GM23338 (cell line): ENCODE measurements at places on chromosomes 3 and 15.

DNA sequence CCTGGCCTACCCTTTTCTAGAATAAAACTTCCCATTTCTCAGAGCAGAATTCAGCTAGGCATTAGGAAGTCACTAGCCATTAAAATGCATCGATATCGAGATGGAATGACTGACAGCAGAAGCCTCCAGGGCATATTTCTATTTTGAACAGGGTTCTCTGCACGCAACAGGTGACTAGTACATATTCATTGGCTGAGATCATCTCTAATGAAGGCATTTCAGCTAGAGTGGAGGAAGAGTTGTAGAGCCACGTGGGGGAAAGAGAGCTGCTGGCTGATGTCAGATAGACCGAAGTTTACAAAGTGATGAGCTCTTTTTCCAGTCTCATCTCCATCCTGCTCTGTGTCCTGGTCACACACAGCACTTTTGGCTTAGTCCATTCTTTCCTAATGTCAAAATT is 7.5 kb downstream of the TMEM40 start:
- DNase-seq, result no peak

DNA sequence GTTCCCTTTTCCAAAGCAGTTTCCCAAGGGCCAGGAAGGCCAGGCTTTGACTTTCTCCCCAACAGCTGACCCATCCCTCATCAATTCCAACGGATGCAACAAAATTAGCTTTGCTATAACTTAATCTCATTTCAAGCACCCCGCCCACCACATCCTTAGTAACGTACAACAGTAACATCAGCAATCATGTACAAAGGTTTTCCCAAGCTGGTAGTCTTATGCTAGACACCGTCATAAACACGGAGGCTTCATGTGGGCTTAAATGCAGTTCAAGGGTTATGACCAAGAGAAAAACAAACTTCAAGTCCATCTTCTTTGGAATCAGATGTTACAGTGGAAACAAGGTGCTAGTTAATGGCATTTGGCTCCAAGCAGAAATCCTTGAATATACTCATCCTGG is 66.6 kb downstream of the EOMES start:
- DNase-seq, result no peak

- no peak for DNase-seq
Measured at GRCh38 chr3:144771381-144771870, 799.8 kb downstream of the DIPK2A start.

DNA sequence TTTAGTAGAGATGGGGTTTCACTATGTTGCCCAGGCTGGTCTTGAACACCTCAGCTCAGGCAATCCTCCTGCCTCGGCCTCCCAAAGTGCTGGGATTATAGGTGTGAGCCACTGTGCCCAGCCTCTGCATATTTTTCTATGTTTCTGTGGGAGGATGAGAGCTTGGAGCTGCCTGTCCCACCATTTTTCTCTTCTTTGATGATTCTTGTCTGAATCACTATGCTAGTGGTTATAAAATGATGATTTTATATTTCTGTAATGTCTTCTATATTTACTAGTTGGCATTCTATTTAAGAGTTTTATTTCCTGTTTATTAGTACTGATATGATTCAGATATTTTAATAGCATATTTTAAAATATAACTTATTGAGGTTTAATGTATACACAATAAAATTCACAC is 69.7 kb downstream of the CHCHD6 start:
- DNase-seq, result no peak

- DNase-seq, result no peak
Measured at GRCh38 chr3:55597641-55598040, 110.5 kb upstream of the WNT5A start.

DNA sequence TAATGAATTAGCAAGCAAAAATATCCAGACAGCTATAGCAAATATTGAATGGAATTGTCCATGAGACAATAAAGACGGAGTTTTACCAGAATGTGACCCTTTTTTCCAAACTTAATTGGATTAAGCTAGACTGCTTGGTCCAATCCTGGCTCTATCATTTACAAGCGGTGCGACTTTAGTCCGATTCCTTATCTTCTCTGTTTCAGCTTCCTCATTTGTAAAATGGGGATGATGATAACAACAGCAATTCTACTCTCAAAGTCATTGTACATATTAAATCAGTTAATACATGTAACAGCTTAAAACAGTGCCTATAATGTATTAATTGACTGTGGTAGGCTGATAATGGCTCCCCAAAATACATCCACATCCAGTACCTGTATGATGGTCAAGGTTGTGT is 62.1 kb upstream of the CRBN start:
- no peak for DNase-seq

GRCh38 chr3:118466795-118467330 is 567.8 kb downstream of the IGSF11 start:
- no peak for DNase-seq

- DNase-seq, result no peak
Measured at GRCh38 chr3:187809612-187809991, 64.3 kb upstream of the BCL6 start.

- DNase-seq, result no peak
Measured at GRCh38 chr3:45100981-45101407, 45.2 kb downstream of the CDCP1 start.

DNA sequence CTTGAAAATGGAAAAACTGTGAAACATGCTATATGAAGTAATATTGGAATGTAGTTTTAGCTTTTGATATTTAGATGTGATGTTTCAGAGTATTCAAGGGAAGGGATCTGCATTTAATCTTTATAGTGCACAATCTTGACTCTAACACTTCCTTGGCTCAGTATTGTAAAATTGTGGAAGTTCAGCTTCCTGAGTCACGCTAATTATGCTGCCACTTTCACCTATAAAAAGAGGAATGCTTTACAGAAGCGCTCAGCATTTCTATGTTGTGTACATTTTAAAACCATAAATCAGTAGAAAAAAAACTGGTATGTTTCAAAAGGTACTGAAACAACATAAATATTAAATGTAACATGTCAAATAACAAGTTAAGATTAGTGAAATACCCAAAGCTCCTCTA is 32.6 kb downstream of the SERPINI2 start:
- DNase-seq, result no peak

DNA sequence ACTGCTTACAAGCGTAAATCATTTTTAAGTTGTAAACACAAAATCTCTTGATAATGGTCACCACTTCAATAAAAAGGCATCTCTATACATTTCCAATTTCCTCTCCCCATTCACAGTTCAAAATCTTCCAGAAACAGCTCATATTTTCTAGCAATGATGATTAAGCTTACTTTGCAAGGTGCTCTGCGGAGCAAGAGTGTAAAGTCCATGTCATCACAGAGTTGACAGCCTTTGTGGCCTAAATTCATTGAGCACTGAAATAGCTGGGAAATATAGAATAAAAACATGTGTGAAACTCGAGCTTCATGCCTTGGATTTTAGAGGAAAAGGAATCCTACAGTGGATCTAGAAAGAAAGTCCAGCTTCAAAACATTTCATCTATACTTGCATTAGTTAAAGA is 41.8 kb upstream of the ARPP21 start:
- no peak for DNase-seq

- DNase-seq, result no peak
Measured at GRCh38 chr3:6301626-6302025, 559.3 kb upstream of the GRM7 start.

GRCh38 chr3:197023998-197024651 is 5.5 kb downstream of the MELTF start:
- DNase-seq, result no peak

DNA sequence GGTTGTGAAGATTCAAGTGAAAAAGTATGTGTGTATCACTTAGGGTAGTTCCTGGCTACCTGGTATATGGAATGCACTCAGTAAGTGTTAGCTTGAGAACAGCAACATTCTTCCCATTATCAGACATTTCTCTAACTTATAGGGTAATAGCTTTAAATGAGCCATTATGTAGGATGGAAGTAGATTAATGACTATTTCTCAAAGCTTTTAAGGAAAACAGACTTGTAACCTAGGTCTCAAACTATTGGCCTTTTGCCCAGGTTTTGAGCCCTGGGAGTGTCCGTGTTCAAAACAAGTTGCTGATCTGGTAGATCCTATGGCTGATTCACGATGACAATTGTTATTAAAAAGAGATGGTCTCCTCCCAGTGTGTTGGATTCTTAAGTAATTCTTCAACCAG is 129.1 kb upstream of the UMPS start:
- DNase-seq, result no peak
